Stimulated activated CD4-positive, alpha-beta T cell treated with anti-CD3 and anti-CD28 coated beads, TNF-alpha, amount 100 ng/mL, for 1 hour (primary cell): ENCODE measurements at places on chromosomes 11 and 22.

DNA sequence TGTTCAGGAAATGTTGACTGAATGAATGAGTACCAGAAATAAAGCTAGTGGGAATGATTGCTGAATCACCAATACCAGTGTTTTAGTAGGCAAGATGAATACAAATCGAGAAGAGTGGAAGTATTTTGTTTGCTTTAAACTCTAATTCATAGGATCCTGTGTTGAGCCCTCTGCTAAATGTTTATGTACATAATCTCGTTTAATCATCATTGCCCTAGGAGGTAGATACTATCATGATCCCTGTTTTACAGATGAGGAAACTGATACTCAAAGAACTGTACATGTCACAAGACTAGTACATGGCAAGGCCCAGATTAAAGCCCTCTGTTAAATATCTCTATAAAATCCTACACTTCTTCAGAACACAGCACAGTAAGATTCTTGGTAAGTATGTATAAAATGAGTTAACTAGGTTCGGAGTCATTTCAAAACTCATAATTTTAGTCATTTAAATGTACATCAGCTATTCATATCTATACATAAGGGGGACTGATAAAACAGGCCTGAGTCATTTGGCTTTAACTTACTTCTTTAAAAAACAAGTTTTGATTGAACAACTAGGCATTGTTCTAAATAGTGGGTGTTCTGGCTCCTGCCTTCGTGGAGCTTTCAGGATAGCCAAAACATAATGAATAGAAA is 97.1 kb downstream of the EXT2 start:
- no peak for DNase-seq

- DNase-seq = no peak
Measured at GRCh38 chr11:93054881-93055280, 85.4 kb downstream of the MTNR1B start.

DNA sequence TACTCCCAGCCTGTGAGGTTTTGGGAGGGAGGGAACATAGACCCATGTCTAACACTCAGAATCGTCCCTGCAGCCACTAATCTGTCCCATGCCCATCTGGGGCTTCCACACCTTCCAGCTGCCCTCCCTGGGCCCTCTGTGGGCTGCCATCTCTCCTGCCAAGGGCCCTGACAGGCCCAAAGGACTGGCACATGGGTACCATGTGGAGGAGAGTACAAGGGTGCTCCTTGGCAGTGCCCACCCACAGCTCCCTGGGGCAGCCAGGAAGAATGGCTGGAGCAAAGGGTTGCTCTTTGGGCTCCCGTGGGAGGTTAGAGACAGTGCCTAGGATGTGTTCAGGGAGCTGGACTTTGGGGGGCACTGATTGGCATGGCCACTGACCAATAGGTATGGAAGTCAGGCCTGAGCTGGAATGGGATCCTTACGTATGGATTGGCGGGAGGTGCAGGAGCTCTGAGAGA is 56.8 kb downstream of the CD82 start:
- no peak for DNase-seq

GRCh38 chr11:8006349-8006977 is 19.3 kb downstream of the EIF3F start:
- no peak for DNase-seq

DNA sequence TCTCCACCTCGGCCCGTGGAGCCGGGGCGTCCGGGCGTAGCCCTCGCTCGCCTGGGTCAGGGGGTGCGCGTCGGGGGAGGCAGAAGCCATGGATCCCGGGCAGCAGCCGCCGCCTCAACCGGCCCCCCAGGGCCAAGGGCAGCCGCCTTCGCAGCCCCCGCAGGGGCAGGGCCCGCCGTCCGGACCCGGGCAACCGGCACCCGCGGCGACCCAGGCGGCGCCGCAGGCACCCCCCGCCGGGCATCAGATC is 439 bp downstream of the YAP1 start:
- DNase-seq = no peak

- no peak for DNase-seq
Measured at GRCh38 chr22:29691636-29692326, 28.0 kb upstream of the CABP7 start.

DNA sequence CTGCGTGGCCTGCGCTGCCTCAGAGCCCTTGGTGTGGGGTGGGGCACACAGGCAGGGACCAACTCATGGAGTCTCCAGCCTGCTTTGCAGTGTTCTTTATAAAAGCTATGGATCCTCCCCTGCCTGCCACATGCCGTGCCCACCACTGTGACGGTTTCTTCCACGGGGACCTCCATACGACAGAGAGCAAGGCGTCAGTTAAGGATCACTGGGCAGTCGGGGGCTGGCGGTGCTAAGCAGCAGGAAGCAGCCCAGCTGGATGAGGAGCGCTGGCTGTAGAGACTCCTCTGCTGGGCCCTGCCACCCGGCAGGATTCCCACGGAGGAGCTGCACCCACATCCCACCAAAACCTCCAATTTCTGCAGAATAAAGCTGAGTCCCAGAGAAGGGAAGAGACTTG is 23.1 kb upstream of the EFCAB6 start:
- no peak for DNase-seq

GRCh38 chr11:78149646-78150045 is 10.2 kb upstream of the ALG8 start:
- no peak for DNase-seq

- DNase-seq = no peak
Measured at GRCh38 chr22:30591191-30591587, 521 bp downstream of the PES1 start.

DNA sequence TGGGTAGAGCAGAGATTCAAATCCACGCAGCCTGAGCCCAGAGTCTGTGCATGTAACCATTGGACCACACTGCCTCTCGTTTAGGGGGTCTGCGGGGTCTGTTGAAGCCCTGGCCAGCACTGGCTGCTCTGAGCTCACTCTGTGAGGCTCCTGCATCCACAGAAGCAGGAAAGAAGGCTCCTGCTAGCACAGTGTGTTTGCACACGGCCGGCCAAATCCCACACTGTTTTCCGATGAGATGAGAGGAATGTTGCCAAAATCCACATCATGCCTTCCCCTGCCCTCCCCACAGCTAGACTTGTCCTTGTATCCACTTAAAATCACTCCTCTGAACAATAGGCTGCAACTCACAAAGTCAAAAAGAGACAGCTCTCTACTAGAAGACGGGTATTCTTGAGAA is 10.6 kb upstream of the SLC22A12 start:
- no peak for DNase-seq

GRCh38 chr11:107040433-107041087 is 22.3 kb upstream of the GUCY1A2 start:
- no peak for DNase-seq

DNA sequence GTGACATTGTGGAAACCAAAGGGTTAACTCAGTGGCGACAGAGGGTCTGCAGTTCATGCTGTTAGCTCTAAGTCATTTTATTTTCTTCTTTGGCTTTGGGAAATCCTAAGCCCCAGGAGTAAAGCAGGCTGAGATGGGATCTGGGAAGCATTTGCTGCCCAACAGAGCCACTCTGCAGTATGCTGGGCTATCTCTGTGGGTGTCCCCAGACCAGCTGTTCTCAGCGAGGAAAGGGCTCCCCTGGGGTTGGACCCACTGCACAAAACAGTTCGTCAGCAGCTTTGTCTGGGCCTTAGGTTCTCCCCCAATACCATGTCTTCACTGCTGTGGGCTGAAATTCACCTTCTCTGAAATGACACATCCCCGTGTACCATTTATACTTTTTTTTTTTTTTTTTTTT is 34.0 kb downstream of the KREMEN1 start:
- no peak for DNase-seq

- no peak for DNase-seq
Measured at GRCh38 chr22:31623592-31624304, 38.3 kb downstream of the PISD start.

- no peak for DNase-seq
Measured at GRCh38 chr22:28379951-28380350, 299.7 kb downstream of the TTC28 start.

DNA sequence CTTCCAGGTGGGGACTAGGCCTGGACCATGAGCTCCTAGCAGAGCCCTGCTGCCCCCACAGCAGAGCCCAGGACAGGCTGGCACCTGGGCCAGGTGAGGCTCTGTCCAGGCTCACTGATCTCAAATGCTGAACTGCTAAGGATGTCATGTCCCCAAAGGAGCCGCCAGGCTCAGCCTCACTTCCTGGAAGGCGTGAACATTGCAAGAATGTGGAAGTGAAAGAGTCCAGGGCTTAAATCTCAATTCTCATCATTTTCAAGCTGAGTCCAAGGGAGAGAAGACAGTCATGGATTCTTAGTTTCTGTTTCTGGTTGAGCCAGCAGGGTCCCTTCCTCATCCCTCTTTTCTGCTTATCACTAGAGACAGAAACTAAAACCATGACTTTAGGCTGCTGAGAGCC is 5.0 kb downstream of the ASCL2 start:
- no peak for DNase-seq

GRCh38 chr11:44261800-44262591 is 47.9 kb downstream of the ALX4 start:
- DNase-seq = no peak

DNA sequence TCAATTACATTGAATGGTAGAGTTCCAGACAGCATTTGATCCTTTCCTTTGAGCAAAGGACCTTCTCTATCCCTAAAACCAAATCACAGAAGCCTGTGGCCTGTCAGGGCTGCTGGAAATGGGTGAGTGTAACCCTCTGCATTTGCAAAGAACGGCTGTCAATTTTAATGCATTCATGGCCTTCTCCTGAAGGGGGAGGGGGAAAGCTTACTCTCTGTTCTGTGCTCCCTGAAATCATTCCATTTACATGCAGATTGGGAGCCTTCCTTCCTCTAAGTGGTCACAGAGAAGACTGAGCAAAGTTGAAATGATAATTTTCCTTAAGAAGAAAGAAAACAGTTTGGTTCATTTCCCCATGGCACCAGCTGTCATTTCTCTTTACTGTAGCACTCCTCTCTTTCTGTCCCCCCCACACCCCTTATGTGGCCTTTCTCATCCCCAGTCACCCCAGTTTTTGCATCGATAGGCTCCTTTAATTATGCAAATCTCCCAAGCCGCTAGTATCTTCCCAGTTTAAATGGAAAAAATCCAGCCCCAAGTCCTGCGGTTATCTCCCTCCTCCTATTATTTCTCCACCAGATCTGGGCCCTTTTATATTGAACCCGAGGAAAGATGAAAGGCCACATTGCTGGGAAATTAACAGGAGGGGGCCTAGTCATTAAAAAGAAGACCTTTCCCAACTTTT is 109.4 kb upstream of the KIRREL3 start:
- no peak for DNase-seq

DNA sequence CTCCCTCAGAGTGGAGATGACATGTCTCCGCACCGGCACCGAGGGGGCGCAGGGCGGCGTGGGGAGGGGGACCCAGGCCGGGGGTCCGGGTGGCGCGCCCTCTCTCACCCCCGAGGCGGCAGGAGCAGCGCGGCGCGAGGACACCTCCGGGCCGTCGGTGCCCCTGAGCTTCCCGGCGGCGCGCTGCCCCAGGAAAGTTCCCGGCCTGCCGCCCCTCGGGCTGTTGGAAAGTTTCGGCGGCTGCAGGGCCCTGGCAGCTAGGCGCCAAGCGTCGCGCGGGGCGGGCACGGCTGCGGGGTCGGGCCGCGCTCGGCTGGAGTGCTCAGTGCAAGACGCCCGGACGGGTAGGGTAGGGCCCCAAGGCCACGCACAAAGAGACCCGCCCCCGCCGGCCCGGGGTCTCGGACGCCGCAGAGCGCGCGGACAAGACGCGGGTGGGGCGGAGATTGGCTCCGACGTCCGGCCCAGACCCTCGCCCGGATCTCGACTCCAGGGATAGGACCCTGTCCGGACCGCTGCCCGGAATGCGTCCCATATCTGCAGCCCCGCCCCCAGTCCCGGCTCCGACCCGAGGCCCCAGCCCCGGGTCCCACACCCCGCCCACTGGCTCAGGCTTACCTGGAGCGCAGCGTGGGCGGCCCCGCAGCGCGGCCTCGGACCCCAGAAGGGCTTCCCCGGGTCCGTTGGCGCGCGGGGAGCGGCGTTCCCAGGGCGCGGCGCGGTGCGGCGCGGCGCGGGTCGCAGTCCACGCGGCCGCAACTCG is 471 bp downstream of the ARVCF start:
- DNase-seq = peak; percentile 22

DNA sequence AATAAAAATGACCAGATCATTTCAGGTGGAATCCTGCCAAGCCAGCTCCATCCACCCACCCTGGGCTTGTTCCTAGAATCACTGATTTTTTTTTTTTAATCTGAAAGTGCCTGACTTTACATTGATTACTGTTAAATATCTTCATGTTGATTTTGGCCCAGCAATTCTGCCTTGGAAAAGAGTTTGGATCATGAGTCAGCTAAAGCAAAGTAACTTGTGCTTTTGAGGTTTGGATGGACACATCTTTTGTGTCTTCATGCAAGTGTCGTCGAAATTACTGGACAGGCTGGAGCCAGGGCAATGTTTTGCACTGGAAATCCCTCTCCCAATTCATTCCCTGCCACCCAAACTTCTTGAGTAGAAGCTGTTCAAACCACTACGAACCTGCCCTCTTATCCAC is 164.0 kb upstream of the SYT13 start:
- DNase-seq = no peak

- no peak for DNase-seq
Measured at GRCh38 chr22:26399289-26399688, 29.8 kb upstream of the ASPHD2 start.

DNA sequence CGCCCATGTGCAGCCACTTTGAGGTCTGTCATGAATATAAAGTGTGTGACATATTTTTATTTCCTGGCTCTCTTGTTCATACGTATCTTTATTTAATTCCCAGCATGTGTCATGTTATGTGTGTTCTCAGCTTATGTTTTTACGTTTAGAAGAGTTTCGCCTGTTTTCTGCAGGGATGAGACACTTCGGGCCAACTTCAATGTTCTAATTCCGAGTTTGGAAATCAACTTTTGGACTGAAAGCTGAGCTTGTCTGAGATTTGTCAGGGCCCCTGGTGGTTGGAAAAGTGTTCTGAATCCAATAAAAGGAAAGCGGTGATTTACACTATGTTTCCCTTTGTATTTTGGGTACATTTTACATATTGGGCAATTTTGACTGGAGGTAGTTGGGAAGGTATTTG is 810.7 kb downstream of the TBC1D22A start:
- DNase-seq = no peak

GRCh38 chr22:31039393-31039792 is 41.7 kb upstream of the SMTN start:
- DNase-seq = no peak

DNA sequence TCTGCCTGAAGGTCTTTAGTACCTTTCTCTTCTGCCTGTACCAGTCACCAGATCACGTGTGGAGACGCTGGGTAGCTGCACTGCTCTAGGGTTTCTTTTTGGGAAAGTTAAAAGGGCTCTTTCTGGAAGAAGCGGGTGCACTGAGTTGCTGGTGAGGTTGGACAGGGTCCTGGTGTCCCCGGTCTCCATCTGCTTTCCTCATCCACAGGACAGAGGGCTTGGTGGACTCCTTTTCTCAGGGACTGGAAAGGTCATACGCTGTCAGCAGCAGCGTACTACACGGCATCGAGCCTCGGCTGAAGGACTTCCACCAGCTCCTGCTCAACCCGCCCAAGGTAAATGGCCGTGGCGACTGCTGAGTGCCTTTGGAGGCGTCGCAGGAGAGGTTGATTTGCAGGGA is 52.8 kb downstream of the SBF1 start:
- DNase-seq = no peak
